Left ventricle myocardium superior (tissue), 1 donor: ENCODE measurements at places on chromosomes 7 and 10. TPM values are rescaled to one million over a fixed set of nuclear protein-coding genes. Genes with fewer than 3 reads are reported as not detected.
A peak's percentile ranks its signal among the peaks of the same experiment; 100 is the strongest.

DNA sequence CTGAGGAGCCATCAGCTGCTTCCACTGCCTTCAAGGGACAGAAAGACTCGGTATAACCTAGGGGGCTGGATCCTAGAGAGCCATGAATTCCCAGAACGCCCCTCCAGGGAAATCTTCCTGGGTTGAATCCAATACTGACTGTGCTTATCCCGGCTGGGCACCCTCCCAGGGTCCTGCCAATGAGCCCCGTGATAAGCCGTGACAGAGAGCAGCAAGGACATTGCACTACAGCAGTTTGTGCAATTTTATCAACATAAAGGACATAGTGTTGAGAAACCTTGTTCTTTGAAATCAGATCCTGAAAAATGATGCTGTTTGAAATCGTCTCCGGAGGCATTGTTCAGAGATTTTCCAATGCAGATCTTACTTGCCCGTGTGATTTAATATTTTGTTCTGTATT, 18.8 kb downstream of the AKR1B1 start:
- DNase-seq, result peak; percentile 60

DNA sequence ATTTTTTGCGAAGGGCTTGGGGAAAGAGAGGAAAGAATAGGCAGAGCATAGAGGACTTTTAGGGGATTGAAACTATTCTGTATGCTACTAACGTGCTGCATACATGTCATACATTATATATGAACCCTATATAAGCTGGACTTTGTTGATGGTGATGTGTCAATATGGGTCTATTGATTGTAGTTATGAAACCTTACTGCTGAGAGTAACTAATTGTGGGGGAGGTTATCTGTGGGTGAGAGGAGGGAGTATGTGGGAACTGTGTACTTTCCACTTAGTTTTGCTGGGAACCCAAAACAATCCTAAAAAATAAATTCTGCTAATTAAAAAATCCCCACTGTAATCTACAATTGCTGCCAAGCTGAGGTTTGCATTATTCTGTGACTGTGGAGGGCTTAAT, 15.3 kb upstream of the CYP2C19 start:
- DNase-seq, result no peak

Gene HILPDA
- 6.9 TPM for total RNA-seq

DNA sequence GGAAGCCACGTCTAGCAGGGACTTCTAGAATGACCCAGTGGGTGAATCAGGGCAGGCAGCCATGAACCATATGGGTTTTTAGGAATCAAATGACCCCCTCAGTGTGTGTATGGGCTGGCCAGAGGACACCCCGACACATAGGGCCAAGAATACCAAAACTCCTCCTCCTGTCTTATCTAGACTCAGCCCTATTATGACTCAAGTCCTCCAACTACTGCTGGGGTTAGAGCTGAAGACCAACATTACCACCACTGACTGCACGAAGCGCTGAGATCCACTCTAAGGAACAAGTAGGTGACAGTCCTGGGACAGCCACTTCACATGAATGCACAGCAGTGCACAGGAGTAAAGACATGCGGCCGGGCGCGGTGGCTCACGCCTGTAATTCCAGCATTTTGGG, 11.5 kb upstream of the SVOPL start:
- DNase-seq, result no peak

Gene NPFFR1
- 0.02 TPM for total RNA-seq

Gene TMEM229A
- not detected for total RNA-seq

Gene BTBD16
- not detected for total RNA-seq

Gene TMEM236
- total RNA-seq, result 0.30 TPM

DNA sequence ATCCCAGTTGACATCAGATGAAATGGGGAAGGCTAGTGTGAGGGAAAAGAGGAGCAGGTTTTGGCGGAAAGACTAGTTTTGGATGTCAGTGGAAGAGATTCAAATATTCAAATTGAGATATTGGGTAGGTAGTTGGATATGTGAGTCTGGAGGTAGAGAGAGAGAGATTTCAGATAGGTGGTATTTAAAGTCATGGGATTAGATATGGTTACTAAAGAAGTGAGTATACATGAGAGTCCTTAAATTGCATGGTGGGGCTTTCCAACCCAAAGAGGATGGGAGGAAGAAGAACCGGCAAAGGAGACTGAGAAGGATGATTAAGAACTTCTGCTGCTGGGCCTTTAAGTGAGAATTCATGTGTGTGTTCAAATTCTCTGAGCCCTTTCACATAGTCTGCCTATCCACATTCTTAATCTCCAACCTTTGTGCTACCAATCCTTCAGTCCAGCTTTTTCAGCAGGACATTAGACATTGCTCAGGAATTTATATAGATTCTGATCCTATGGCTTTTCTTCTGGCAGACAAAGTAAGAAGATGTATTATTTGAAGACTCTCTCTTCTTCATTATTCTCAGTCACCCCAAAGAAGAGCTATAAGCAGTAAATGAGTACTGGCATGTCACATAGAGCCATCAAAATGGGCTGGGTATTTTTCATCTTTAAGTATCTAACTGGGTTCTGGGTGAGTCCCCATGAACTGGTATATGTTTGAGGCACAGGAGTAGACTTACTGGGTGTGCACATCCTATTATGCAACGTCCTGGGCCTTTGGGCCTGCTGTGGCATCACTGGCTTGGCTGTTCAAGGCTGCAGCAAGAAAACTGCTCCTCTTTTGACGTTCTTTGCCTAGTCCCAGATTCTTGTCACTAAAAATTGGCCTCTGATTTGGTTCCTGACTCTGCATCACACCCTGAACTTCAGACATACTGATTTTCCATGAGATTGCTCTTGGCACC, 33.6 kb downstream of the ST7 start:
- no peak for DNase-seq

DNA sequence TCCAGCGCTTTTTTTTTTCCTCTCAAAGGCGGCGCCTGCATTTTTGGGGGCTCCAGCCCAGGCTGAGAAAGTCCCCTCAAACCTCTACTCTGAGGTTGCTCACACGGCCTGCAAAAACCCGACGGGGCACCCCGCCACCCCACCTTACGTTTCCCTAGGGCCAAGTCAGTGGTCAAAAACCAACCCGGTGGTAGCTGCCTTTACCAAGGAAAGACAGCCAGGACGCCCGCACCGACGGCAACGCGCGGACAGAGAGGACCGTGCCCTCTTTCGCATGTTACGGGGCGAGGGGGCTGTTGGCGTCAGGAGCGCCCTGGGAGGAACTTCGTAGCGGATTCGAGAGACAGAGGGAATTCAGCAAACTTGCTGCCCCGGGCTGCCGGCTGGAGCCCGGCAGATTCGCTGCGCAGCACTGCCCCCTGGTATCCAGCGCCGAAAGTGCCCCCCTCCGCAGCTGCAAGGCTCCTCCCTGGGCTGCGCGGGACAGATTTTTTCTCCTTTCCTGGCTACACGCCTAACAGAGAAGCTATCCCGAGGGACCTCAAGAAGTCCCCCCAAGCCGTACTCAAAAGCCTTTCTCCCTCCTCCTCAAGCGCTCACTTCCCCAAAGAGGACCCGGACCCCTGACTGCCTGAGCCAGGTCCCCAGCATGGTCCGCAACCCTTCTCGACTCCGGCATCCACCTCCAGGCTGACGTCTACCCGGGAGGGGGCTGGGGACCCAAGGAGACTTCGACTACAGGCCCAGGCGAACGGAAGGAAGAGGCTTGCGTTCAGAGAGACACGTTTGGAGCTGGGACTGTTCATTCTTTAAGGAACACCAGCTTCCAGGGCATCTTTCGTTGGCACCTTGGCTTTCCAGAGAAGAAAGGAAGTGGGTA, 27.7 kb upstream of the VAX1 start:
- DNase-seq, result peak; percentile 54

DNA sequence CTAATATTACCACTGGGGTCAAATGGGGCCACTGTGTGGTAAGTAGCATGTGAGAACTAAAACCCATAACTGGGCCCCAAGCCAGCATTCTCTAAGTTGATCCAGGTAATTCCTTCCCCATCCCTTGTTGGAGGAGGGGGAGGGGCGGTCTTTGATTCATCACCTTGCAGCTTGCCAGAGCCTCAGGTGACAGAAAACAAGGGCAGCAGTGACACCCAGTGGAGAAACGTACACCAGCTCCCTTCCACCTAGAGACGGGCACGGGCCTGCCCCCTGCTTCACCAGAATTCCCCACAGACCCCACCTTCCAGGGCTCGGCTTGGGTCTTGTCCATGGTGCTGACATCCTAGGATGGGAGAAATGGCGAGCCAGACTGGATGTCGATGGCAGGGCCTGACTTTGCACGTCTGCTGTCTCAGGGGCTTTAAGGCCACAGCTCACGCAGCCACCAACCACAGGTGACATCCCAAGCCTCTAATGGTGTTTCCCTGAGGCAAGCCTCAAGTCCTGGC, 102.0 kb downstream of the STRA8 start:
- DNase-seq, result peak; percentile 36

Gene ECD
- 17.8 TPM for total RNA-seq

GRCh38 chr10:101812606-101813005, 5.6 kb downstream of the OGA start:
- DNase-seq, result no peak

Gene LEP
- 0.42 TPM for total RNA-seq

- DNase-seq, result peak; percentile 80
Observed at GRCh38 chr10:124677749-124678556, 66.2 kb downstream of the FAM53B start.

DNA sequence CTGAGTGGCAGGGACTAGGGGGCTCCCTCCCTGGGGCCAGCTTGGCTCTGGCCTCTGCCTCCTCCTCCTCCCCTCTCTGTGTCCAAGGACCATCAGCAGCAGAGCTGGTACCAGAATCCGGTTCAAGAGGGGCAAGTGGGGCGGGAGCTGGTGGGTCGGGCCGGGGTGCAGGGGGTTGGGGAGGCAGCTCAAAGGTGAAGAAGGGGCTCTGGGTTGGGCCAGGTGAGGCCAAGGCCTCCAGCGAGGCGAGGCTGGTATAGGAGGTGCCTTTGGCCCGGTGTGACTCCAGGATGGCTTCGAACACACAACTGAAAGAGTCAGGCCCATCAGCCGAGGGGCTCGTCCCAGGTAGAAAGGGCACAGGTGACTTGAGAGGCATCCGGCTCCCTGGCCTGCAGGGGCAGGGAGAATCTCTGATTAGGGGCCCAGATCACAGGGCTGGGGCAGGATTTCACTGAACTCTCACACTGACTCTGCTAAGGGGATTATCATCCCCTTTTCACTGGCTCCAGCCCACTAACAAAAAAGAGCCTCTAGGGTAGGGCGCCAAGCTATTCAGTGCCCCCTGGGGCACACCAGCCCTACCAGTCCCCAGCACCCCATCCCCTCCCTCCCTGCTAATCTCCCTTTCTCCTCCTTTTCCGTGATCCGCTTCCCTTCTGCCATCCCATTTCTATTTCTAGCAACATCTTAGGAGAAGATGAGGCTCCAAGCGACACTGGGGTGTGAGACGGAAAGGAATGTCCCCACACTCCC, 4.6 kb downstream of the PSD start:
- DNase-seq, result no peak

Gene EGFR
- 11.2 TPM for total RNA-seq

GRCh38 chr10:77223526-77224460, 413.8 kb downstream of the KCNMA1 start:
- DNase-seq, result no peak
